ENCODE measurements at places on chromosomes 1 and 21.

DNA sequence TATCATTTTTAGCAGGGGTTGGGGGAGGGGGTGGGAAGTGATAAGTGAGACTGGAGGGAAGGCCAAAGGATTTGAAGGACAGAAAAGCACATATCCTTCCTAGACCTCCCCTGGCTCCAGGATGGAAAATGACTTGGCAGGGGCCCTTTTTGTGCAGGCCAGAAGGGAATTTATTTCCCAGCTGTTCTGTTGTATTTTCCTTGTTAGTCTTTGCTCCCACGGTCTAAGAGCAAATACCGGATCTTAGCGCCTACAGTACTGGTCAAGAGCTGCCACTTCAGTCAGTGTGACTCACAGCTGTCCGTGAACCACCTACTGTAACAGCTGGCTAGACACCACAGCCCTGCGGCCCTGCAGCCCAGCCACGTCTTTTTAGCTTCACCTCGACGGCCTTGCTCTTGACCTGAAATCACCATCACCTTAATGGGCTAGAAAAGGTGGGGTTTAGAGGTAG, 51.0 kb upstream of the ERRFI1 start:
- DNase-seq = no peak

DNA sequence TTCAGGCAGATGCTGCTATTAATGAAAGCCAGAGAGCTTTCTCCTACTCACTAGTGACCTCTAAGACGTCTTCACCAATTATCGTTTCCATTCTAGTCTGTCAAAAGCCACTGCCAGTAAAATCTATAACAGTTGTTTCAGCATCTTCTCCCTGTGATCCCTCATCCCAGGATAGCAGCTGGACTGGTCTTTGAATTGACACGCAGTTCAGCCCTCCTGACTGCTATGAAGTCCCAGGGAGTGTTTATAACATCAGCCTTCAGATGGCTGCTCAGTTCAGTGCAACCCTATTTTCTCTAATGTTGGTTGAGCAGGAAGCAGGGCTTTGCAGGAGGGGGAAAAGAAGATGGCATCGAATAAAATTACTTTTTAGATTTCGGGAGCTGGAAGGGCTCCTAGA, 23.6 kb upstream of the MARK1 start:
- DNase-seq = no peak

DNA sequence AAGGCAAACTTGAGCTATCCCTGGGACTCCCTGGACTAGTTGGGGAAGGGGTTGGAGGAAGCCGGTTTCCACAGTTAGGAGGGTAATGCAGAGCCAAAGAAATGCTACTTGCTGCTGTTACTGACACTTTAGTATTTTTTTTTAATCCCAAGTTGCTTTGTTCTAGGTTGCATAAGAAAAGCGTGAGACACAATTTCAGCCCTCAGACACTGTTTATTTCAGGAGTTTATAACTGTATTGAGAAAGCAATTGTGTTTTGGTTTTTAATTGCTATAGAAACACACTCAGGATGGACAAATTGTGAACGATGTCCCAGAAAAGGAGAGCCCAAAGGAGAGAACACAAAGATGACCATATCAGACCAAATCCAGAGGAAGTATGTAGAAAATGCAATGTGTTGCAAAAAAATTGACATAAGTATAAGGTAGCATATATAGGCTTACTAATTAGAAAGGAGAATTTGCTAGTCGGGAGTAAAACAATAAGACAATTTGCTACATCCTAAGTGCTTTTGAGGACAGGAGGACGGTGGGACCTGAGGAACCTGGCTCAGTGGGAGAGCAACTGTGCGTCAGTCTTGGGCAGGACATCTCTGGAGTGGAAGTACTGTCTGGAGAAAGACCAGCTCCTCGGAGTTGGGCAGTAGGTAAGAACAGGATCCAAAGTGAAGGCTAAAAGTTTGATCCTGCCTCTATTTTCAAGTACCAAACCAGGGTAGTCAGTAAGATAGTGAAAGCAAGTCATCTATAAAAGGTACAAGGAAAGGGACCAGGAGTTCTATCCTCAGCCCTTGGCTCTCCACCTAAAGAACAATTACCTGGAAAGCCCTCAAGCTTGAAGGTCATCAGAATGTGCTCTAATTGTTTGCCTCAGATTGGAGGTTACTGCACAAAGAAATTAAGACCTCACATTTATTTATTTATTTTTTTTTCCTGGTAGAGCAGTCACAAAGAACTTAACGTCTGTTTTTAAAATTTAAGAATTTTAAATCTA, 39.9 kb downstream of the DIPK1A start:
- DNase-seq = no peak

DNA sequence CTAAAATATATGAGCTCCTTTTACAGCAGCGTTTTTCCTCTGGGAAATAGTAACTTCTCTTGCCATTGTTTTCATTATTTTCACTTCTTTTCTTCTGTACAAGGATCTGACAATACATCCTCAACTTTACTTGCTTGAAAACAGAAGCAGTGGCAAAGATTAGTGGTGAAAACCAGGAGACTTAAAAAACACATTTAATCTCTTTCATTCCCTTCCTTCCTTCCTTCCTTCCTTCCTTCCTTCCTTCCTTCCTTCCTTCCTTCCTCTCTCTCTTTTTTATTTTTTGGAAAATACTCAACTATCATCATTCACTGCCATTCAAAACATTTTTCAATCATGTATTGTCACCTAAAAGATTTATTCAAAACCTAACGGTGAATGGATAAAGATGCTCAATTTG, 1411.4 kb downstream of the NCAM2 start:
- DNase-seq = no peak

GRCh38 chr1:83055391-83056170, 943.4 kb downstream of the TTLL7 start:
- DNase-seq = peak; percentile 15

DNA sequence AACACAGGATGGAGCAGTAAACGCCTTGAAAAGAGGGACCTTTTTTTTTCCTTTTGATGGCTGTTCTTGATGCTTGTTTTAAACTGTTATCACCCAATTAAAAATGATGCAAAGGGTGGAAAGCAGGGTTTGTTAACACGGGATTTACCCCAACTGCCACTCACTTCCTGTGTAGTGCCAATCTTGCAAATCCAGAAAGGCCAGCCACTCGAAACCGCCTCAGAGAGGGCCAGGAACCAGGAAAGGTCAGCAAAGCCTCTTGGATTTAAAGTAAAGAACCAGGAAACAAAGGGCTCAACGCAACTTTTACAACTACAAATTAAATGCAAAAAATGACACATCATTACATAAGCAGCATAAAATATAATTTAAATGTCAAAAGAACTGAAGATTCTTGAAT, 347.4 kb downstream of the PDE4B start:
- no peak for DNase-seq

- DNase-seq = no peak
These were observed 16.2 kb downstream of the MIER1 start for GRCh38 chr1:66940981-66941380.

- peak; percentile 90 for DNase-seq
These were observed 1.7 kb upstream of the TNFRSF9 start for GRCh38 chr1:7942214-7942921.

DNA sequence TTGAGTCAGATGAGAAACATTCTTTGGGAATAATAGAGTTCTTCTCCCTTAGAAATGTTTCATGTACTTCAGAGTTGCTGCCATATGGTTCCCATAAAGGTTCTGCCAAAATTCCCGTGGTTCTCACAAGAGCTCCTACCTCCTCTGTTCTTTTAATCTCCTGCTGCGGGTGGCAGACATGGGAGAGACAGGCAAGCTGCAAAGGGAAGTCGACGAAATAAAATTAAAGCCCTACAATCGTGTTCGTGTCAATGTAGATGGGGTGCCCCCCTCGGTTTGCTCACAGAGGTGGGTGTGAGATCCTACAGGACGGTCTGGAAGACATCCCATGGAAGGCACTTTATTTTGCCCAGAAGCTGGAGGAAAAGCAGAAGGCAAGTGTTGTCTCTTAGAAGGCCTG, 276.0 kb downstream of the RWDD3 start:
- no peak for DNase-seq

- no peak for DNase-seq
These were observed 88.5 kb downstream of the TRIM11 start for GRCh38 chr1:228317891-228318810.

DNA sequence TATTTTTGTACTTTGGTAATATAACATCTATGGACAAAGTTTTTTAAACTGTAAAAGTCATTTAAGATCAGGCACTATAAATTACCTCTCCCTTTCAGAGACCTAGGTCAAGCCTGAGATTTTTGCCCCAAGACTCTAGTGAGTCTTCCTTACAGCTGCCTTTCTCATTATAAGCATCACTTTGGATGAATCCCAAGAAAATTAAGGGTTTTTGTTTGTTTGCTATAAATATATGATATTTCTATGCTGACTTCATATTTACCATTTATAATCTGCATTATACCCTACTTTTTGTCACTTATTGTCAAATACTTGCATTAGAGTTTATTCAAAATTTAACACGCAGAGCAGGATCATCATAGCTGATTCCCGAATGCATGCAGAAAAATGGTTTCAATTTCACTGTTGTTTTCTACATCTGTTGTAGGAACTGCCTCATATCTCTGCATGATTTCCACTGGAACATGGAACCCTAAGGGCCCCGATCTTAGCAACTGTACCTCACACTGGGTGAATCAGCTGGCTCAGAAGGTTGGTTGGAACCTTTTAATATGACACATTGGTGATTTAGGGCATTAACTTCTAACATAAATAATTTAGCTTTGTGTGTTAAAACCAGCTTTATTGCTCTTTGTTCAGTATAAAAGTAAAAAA, 150.0 kb downstream of the ADGRL2 start:
- no peak for DNase-seq

GRCh38 chr1:227891955-227892488, 55.7 kb downstream of the WNT9A start:
- no peak for DNase-seq

DNA sequence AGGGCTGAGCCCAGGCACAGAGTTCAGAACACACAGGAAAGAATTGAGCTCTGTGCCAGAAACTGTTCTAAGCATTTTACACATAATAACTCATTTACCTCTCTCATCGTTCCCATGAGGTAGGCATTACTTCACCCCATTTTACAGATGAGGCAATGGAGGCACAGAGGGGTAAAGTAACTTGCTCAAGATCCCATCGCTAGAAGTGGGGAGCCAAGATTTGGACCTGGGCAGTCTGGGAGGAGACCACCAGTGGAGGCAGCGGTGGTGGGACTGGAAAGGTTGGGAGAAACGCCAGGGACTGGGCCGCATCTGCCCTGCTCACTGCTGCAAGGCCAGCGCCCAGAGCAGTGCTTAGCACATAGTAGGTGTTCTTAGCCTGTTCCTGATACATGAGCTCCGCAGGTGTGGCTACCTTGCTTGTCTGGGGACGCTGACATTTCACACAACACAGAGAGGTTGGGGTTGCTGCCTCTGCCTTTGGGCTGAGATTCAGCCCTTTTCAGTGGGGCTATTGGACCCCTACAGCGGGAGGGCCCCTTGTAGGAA, 27.8 kb upstream of the EPS8L3 start:
- DNase-seq = no peak

- DNase-seq = peak; percentile 67
These were observed 627 bp upstream of the GNB1 start for GRCh38 chr1:1891349-1892078.

All from GM23338 (cell line).